Karpas-422 (cell line): ENCODE measurements at places on chromosomes 7 and 10. TPM values are rescaled to one million over a fixed set of nuclear protein-coding genes. Genes with fewer than 3 reads are reported as not detected.

- no peak for DNase-seq
These were observed 160.4 kb downstream of the RPS24 start for GRCh38 chr10:78194050-78194449.

GRCh38 chr10:74542077-74542476, 284.3 kb upstream of the KAT6B start:
- DNase-seq = no peak

OPN4 gene
- total RNA-seq = not detected in 2 replicates

DNA sequence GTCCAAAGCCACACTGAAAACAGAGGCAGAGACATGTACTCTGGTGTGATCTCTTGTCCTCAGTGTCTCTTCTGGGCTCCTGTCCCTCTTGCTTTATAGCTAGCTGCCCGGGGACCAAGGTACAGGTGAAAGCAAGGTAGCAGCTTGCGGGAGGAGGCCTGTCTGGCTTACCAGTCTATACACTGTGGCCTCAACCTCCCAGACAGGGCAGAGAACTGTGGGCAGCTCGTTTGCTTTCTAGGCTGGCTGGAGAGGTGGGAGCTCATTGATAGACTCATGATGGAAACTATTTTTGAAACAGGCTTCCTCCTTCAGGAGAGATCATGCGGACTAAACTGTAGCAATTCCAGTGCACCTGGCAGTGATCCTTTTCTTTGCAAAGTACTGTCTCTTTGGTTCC, 4.6 kb downstream of the CYREN start:
- DNase-seq = no peak

DNA sequence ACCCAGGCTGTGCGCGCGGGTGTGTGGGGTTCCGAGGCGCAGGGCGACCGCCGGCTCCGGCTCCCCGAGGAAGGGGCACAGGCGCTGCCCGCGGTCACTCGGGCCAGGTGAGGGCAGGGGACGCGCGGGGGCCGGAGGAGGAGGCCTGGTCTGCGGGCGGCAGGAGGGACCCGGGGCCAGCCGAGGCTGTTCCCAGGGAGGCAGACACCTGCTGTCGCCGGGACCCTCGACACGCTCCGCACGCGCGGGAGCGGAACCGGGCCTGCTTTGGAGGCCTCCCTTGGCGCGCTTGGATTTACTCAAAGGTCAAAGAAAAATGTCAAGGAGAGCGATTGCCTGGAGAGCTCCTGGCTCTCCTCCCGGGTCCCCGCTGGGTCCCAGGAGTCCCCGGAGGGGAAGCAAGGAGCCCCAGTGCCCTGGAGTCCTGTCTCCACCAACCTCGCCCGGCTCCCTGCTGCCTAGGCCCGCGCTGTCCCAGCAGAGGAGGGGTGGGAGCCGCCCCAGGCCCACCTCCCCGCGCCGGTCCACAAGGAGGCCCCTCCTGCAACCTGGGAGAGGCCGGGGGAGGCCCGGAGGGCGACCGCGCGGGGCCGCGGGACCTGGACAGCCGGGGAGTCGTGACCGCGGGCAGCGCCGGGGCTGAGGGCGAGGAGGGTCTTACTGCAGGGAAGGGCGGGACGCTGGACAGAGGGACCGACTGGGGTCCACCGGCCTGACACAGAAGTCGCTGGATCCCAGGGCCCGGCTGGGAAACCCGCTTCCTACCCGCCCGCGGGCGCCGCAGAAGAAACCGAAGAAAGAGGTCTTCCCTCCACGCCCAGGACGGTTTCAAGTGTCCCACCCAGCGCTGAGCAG, 348.9 kb downstream of the DNAJB6 start:
- no peak for DNase-seq

MYOZ1 gene
- total RNA-seq = not detected in 2 replicates

DNA sequence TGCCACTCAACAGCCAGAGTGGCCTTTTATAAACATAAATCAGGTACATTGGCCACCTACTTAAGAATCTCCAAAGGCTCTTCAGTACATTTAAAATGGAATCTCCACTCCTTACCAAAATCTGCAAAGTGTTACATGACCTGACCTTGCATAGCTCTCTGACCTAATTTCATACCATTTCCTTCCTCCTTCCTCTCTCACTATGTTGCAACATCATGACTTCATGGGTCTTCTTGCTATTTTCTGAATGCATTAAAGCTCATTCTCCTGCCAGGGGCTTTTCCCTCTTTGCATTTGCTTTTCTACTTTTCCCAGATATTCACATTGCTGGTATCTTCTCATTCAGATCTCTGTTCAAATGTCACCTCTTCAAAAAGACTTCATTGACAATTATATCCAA, 22.1 kb upstream of the PPP1R17 start:
- DNase-seq = no peak

DNA sequence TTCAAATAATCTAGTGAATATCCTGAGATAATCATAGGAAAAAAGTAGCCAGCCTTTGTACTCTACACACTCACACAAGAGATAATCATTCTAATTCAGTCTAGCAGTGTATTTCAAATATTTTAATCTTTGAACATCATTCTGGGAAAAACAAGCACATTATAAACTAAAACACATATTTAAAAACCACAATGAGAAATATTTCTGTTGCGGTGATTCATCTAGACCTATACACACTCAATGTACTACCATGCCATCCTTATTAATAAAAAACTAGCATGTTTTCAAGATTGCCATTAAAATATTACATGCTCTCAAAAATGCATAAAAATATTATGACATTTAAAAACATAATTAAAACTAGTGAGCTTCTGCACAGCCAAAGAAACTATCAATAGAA, 11.8 kb downstream of the COG5 start:
- no peak for DNase-seq

- no peak for DNase-seq
These were observed 318.1 kb downstream of the RPS24 start for GRCh38 chr10:78351809-78352208.

GRCh38 chr10:113854761-113855588, 514 bp downstream of the NHLRC2 start:
- peak; percentile 84 for DNase-seq

POLR2J gene
- 53.1 and 60.7 TPM in 2 replicates for total RNA-seq

DNA sequence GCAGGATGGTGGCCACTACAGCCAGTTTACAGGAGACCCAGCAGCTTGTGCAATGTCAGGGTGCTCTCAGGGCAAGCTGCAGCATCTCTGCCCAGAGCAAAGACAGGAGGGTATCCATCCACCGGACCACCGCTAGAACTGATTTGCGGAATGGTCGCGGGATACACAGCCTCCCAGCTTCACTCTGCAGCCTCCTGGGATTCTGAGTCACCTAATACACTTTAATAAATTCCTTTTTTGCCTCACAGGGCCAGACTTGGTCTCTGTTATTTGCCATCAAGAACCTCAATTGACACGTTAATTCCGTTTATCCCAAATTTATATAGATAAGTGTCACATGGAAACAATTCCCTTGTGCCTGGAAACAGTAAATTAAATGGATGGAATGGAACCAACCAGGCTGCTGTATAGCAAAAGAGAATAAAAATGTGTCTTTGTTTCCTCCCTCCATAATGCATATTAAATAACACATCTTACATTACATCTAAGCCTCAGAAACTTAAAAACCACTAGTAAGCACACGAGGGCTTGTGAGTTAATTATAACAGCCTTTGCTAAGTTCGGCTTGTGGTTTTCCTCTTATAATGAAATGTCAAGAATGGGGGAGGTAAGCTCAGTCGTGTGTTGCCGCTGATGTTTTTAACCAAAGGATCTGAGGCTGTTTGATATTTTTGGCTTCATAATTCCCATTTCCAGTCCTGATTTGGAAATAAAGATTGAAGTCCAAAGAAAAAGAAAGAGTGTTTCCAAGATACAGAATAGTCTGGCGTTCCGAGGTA, 52.1 kb downstream of the ADRB1 start:
- peak; percentile 55 for DNase-seq

C10orf53 gene
- total RNA-seq = not detected in 2 replicates

- no peak for DNase-seq
These were observed 475.3 kb downstream of the PLXNA4 start for GRCh38 chr7:132100981-132101380.

- DNase-seq = no peak
These were observed 339.9 kb upstream of the PODXL start for GRCh38 chr7:131896165-131896863.

DNA sequence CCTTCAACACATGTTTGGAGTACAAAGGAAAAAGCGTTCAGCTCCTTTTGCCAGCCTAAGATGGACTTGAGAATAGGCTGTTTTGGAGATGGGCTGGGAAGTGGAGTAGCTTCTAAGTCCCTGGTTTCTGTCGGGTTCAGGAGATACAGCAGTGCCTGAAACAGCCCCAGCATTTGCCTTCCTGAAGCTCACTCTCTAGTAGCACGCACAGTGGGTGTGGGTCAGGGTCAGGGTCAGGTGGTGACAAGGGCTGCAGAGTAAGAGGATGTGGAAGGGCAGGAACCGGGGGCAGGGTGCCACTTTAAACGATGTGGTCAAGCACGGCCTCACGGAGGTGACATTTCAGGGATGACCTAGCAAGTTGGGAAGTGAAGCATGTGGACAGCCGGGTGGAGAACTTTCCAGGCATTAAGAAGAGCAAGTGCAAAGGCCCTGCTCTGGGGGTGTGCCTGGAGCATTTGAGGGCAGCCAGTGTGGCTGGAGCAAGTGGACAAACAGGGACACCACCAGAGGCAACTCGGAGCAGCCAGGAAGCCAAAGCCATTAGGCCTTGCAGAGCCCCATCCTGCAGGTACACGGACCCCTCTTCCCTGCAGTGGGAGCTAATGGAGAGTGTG, 382.2 kb upstream of the ZMIZ1 start:
- no peak for DNase-seq

DNA sequence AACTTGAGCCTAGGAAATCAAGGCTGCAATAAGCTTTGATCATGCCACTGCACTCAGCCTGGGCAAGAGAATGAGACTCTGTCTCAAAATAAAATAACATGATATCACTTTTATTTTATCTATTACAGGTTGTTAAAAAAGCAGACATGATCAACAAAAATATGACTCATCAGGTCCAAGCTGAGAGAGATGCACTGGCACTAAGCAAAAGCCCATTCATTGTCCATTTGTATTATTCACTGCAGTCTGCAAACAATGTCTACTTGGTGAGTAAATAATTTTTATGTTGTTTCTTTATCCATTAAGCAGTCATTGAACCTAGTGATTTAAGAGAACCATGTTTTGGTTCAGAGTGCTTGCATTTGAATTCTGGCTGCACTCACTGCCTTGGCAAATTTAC, 3.3 kb downstream of the MASTL start:
- no peak for DNase-seq

DNA sequence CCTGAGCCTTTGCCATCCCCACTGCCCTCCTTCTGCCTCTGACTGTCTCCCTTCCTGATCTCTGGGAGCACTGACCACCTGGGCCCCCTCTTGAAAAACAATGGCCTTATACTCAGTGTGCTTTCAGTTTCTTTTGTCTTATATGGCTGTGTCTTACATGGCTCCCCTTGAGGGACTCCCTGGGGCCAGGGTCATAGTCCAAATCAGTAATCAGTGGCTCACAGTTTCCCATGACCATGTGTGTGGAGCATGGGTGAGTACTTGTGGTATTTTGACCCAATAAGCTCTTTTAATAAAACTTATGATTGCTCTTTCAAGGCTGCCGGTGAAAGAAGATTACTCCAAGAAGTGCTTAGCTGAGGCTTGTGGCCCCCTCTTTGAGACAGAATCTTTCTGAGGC, 62.4 kb upstream of the PCBD1 start:
- no peak for DNase-seq

- DNase-seq = no peak
These were observed 255.7 kb upstream of the PPP2R2D start for GRCh38 chr10:131644864-131645658.

- DNase-seq = no peak
These were observed 131.5 kb upstream of the ACBD5 start for GRCh38 chr10:27372095-27372494.

DNA sequence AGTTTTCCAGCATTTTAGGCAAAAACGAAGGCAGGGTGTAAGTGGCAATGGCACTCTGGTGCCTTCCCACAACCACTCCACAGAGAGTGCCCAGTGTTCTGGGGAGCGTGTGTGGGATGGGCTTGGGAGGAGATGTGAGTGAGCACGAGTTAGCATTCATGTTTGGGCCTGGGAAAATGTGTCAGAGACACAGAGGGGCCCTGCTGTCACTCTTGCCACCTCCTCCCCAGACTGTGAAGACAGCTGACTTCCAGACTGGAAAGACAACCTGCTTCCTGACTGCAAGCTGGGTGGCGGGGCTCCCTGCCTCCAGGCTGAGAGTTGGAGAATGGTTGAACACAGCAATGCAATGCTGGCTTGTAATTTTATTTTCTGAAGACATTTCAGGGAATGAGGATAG, 454.5 kb upstream of the ZMIZ1 start:
- DNase-seq = no peak

- DNase-seq = no peak
These were observed 9.9 kb downstream of the ZNF365 start for GRCh38 chr10:62384057-62384446.

DNA sequence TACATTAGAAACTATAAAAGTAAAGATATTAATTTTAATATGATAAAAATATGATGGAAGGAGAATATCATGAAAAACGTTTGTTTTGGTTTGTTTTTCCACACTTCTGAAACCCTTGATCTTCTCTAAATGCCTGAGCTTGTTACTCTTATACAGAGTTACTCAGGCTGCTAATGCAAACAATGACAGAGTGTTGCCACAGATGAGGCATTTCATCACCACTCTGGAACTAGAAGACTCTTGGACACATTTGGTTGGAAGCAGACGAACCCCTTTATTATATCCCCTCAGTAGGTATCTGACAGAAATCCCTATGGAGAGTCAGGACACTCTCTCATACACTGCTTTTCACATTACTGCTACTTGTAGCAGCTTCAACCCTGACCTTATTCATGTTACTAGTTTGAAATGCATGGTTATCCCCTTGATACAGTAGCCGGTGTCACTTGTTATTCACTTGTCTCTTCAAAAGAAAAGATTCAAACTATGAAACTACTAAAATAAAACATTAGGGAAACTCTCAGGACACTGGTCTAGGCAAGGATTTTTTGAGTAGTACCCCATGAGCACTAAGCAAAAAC, 66.9 kb downstream of the SEMA3C start:
- no peak for DNase-seq

- no peak for DNase-seq
These were observed 41.8 kb downstream of the CHST3 start for GRCh38 chr10:72006026-72006425.

- DNase-seq = peak; percentile 89
These were observed 4.5 kb upstream of the PLXNA4 start for GRCh38 chr7:132580717-132581285.

- no peak for DNase-seq
These were observed 28.8 kb downstream of the ABLIM1 start for GRCh38 chr10:114629083-114629823.

DNA sequence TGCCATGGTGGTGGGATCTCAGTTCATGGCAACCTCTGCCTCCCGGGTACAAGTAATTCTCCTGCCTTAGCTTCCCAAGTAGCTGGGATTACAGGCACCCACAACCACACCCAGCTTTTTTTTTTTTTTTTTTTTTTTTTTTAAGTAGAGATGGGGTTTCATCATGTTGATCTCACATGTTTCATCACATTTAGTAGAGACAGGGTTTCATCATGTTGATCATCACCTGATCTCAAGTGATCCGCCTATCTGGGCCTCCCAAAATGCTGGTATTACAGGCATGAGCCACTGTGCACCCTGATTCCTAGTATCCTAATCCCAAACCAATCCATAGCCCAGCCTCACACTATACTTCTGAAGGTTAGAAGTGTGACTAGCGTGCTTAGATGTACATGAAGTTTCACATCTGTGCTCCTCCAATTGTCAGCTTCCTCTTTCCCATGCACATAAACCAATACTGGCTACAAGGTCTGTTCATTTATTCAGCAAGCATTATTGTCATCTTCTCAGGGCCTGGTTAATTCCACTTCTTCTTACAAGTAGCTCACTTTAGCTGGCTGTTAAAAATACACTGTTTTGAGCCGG, 6.8 kb upstream of the NAT16 start:
- peak; percentile 54 for DNase-seq

- DNase-seq = no peak
These were observed 41.1 kb downstream of the GLRX3 start for GRCh38 chr10:130177250-130177649.

ACHE gene
- total RNA-seq = not detected in 2 replicates
